ENCODE measurements at places on chromosomes 4 and X. TPM values are rescaled to one million over a fixed set of nuclear protein-coding genes. Genes with fewer than 3 reads are reported as not detected.

The SFRP2 gene
- polyA plus RNA-seq = 1.8 TPM

The CT47A7 gene
- polyA plus RNA-seq = not detected

The ITIH6 gene
- polyA plus RNA-seq = not detected

The HSFX1 gene
- 3.5 TPM for polyA plus RNA-seq

The CCDC120 gene
- 5.4 TPM for polyA plus RNA-seq
